ENCODE measurements at places on chromosomes 6 and 20. TPM values are rescaled to one million over a fixed set of nuclear protein-coding genes. Genes with fewer than 3 reads are reported as not detected.

The SLC17A2 gene
- polyA plus RNA-seq: not detected

DNA sequence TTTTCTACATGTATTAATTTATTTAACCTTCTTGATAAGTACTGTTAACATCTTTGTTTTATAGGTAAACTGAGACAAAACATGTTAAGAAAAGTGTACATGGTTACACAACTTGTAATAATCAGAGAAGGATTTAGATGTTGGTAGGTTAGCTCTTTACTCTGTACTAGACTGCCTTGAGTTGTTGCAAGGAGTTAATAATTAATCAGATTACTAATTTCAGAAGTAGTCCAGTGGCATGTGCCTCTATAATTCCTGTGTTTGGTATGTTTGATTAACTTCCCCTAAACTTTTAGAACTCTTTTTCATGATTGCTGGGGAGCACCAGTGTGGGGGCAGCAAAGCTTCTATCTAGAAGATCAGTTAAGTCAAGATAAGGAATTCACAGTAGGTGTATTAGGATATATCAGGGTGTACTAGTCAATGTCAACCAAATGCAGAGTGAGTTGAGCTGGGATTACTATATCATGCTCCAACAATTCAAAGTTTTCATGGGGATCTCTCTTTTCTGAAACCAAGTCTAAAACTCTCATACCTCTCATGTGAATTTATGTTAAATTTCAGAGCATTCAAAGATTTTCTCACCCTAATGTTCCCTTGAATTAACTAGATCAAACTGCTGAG is 129.7 kb upstream of the AHI1 start:
- DNase-seq: no peak

The SMPD2 gene
- 5.7 TPM for polyA plus RNA-seq

The DEFB124 gene
- not detected for polyA plus RNA-seq

- no peak for DNase-seq
Observed at GRCh38 chr6:103105686-103106085, 1712.2 kb downstream of the GRIK2 start.

- DNase-seq: no peak
Observed at GRCh38 chr6:143005816-143006215, 54.9 kb upstream of the AIG1 start.

DNA sequence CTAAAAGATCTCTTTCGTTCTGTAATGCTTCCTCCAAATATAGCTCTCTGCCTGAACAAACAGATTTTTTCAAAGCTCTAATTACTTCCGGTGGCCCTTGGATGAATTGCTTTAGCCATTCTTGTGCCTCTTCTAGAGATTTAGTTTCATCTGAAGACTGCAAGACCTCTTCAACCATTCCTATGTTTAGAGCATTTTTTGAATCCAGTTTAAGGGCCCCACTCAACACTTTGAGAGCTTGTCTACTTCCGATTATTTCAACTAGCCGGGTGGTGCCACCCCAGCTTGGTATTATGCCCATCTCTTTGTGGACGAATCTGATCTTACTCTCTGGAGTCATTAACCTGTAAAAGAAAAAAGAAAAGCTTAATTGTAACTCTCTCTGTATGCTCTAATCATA is 23.3 kb downstream of the RNF146 start:
- no peak for DNase-seq

DNA sequence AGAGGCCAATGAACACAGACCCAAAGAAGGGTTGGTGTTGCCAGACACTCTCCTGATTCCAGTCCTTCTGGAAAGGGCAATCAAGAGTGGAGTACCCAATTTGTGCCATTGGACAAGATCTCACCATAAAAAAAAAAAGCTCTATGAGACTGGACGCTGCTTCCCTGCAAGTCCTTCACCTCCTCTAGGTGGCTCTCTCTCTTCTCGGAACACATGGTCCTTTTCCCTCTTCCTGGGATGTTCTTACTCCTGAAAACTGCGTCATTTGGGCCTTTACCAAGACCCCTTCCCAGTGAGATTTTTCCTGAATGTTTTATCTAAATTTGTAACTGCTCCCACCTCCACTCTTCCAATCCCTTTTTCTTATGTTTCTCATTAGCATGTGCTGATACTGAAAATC is 280.8 kb downstream of the FOXA2 start:
- no peak for DNase-seq

The ERVFRD-1 gene
- polyA plus RNA-seq: 0.11 TPM

DNA sequence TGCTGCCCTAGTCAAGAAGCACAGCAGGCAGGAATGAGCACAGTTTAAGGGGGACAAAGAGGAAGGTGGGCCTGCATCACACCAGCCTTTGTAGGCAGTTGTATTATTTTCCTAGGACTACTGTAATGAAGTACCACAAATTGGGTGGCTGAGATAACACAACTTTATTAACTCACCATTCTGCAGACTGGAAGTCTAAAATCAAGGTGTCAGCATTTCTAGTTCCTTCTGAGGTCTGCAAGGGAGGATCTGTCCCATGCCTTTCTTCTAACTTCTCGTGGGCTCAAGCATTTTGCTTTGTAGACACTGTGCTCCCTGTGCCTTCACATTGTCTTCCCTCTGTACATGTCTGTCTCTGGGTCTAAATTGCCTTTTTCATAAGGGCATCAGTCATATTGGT is 488.5 kb upstream of the JARID2 start:
- peak; percentile 40 for DNase-seq

DNA sequence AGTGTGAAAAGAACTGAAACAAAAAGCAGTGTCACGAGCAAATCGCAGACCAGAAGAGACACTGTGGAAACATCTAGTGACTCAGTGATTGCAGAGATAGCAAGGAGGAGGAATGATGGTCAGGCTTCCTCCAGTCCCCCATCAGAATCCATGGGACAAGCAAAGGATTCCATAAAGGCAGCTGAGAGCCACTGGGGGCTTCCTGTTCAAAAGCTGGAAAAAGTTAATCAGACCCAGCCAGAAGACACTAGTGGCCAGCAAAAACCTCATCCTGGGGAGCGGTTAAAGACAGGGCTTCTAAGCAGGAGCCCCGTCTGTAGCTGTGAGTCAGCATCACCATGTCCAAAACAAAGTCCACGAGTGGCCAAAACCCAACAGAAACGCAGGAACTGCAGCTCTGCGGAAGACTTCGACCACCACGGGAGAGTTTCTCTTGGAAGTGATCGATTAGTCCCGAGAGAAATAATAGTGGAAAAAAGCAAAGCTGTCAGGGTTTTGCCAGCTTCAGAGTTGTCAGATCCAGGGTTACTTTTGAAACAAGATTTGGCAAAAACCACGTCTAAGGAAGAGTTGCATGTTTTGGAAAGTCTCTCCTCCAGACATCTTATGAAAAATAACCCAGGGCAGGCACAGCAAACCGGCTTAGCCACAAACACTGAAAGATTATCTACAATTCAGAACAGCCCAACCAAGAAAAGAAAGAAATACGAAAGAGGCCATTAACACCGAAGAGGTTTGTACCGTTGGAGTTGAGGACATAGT is 51.0 kb downstream of the JAG1 start:
- peak; percentile 94 for DNase-seq

The PPP2R5D gene
- polyA plus RNA-seq: 44.6 TPM

DNA sequence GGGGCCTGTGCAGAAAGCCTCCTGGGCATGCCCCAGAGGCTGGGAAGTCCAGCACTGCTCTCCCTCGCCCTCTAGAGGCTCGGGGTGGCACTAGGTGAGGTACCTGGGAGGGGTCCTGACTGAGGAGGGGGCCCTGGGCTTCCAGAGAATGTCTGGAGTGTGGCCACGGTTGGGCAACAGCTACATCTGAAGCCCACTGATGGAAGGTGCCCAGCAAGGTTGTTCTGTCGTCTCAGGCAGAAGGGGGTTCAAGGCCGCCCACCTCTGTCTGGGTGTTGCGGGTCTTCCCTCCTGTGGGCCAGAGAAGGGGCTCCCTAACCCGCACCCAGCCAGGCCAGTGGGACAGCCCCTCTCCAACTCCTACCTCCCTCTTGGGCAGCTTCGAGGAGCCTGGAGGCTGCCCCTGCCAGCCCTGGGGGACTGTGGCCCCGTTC is 11.4 kb upstream of the VEGFA start:
- no peak for DNase-seq

DNA sequence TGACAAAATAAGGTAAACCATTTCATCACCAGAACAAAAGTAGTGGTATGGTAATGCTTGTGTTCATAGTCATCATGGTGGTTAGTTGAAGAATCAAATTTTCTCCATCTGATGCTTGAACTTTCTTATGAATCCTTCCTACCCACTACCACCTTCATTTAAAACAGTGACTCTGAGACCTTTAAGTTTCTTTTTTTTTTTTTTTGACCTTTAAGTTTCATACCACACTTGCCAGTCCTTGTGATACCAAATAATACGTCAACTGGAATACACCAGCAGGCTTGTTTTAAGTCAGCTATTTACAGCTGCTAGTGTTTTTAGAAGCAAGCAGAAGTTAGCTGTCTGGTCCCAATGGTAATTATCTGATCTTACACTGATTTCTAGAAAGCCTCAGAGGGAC is 413.4 kb upstream of the SOX4 start:
- DNase-seq: no peak

GRCh38 chr6:113707194-113707593 is 150.0 kb upstream of the MARCKS start:
- no peak for DNase-seq

- DNase-seq: no peak
Observed at GRCh38 chr20:61316346-61316745, 64.3 kb downstream of the CDH4 start.

DNA sequence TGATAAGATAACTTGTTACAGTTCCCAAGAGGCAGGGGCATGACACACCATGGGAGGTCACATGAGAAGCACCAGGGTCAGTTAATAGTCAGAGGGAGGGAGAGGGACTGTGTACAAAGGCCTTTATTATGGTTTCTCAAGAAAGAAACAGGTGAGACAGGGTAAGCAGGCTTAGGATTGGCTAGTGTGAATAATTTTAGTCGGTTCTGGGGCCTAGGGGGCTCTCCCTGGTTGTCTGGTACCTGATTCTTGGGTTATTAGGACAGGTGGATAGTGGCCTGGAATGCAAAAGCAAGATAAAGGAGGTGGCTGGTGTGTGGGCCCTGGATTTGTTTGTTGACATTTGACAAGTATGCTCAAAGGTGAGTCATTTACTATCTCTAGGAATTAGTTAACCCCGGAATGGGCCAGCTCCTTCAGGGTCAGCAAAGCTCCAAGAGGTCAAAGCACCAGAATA is 49.4 kb upstream of the MCUR1 start:
- DNase-seq: no peak

The VNN1 gene
- polyA plus RNA-seq: 0.24 TPM

DNA sequence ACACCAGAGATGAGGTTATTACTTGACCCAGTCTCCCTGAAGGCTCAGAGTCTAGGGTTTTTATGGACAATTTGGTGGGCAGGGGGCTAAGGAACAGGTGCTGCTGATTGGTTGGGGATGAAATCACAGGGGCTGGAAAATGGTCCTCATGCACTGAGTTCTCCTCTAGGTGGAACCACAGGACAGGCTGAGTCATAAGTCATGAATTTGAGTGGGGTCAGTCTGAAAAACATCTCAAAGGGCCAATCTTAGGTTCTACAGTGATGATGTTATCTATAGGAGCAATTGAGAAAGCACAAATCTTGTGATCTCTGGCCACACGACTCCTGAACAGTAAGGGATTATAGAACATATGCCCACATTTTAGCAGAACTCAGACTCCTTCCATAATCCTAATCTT is 5.9 kb upstream of the MRS2 start:
- no peak for DNase-seq

The RAB44 gene
- 0.23 TPM for polyA plus RNA-seq

The ZCCHC3 gene
- polyA plus RNA-seq: 33.7 TPM

The GPLD1 gene
- polyA plus RNA-seq: 2.0 TPM

The B3GAT2 gene
- 2.5 TPM for polyA plus RNA-seq

GRCh38 chr20:23009636-23010035 is 25.5 kb upstream of the SSTR4 start:
- no peak for DNase-seq

DNA sequence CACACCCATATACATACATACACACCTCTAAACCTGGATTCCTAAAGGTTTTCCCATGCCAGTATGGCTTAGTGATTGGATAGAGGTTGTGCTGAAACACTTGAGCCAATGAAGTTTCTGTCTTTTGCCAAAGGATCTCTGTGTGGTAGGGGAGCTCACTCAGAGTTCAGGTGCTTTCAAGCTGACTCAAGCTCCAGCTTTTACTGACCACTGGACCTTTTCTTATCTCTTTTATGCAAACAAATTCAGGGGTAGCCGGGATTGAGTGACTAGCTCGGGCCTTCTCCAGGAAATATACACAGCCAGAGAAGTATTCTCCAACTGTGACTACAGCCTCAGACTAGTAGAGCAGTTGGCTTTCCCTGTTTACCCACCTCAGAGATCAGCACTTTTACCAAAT is 21.5 kb upstream of the DSE start:
- no peak for DNase-seq

The NKAIN2 gene
- 5.6 TPM for polyA plus RNA-seq

The GUCA1A gene
- not detected for polyA plus RNA-seq

Data from muscle of leg (tissue), 16 donors.